MCF 10A (cell line): ENCODE measurements at places on chromosomes 11 and 22. TPM values are rescaled to one million over a fixed set of nuclear protein-coding genes. Genes with fewer than 3 reads are reported as not detected.

DNA sequence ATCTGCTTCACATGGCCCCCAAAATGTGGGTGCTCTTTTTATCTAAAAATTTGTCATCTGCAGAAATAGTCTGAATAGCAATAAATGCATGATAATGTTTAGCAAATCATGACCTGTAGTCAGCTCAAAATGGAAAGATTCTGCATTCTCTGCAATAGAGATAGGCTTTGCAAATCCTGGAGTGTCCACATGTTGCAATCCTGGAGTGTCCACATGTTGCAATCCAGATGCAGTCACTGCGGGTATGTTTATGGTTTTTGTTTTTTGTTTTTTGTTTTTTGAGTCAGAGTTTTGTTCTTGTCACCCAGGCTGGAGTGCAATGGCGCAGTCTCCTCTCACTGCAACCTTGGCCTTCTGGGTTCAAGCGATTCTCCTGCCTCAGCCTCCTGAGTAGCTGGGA lies 20.2 kb upstream of the LRRC32 start:
- peak; percentile 71 for DNase-seq
- H3K4me3 ChIP-seq: no peak overlapping the region
- peak overlapping the region; percentile 39 for H3K27ac ChIP-seq
- no peaks in the 10 kb centered on the region for H3K36me3 ChIP-seq
- no peaks in the 10 kb centered on the region for H3K27me3 ChIP-seq

Gene MRGPRX4
- not detected in 2 replicates for total RNA-seq

GRCh38 chr11:12160680-12161079 lies 50.3 kb downstream of the MICAL2 start:
- DNase-seq: no peak
- peak overlapping the region; percentile 85 for H3K27ac ChIP-seq
- no peaks in the 10 kb centered on the region for H3K27me3 ChIP-seq

DNA sequence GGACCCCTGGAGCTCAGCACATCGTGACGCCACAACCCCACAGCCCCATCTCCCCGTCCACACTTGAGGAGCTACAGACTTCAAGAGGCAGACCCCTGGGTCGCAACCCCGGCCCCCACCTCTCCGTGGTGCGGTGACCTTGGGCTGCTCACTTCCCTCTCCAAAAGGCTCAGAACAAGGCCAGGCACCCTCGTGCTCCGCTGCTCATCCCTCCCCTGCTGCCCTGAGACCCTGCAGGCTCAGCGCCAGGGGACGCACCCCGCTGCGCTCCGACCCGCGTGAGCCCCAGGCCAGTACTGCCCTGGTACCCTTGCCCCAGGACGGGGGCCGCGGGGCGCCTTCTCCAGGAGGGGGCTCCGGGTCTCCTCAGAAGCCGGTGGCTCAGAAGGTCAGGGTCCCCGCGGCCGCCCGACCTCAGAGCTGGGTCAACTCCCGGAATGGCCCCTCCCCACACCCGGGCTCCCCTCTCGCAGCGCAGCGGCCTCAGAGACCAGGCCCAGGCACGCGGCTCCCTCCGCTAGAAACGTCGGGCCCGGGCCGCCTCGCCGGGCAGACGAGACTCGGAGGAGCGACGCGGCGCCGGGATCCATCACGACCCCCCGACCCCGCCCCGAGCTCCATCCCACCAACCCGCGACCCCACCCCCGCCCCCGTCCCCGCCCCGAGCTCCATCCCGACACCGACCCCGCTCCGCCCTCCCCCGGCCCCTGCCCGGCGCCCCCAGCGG lies 563 bp downstream of the GATD1 start:
- DNase-seq: no peak
- peaks cover 38% of the 10 kb centered on the region for H3K36me3 ChIP-seq
- peaks cover 11% of the 10 kb centered on the region for H3K4me1 ChIP-seq

Gene ZNHIT2
- 22.0 and 23.6 TPM in 2 replicates for total RNA-seq

- no peak overlapping the region for H3K27ac ChIP-seq
- peaks cover 11% of the 10 kb centered on the region for H3K4me1 ChIP-seq
- H3K4me3 ChIP-seq: no peak overlapping the region
- H3K36me3 ChIP-seq: peaks cover 92% of the 10 kb centered on the region
- H3K27me3 ChIP-seq: no peaks in the 10 kb centered on the region
- DNase-seq: no peak
These were observed 7.5 kb downstream of the CAPN1 start for GRCh38 chr11:65189191-65189590.

DNA sequence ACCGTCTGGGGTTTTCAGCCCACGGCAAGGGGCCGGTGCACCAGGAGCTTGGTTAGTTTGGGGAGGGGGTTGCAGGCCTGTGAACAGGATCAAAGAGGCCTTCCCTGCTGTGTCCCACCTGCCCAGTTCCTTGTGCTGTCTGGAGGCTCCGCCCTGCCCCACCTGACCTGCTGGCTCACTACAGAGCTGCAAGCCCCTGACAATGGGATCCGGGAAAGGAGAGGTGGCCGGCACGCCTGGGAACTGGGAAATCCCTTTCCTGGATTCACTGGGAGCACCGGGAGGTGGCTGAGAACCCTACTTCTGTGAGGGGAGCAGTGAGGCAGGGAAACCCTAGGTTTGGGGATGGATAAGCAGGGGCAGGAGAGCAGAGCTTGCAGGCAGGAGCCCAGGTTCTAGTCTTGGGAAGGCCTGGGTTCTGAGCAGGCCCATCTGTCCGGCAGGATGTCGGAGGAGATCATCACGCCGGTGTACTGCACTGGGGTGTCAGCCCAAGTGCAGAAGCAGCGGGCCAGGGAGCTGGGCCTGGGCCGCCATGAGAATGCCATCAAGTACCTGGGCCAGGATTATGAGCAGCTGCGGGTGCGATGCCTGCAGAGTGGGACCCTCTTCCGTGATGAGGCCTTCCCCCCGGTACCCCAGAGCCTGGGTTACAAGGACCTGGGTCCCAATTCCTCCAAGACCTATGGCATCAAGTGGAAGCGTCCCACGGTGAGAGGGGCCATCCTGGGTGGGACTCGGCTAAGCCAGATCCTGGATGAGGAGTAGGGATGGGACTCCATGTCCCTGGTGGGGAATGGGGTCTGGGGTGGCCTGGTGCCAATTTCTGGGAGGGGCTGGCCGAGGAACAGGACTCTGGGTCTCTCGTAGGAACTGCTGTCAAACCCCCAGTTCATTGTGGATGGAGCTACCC lies 786 bp downstream of the CAPN1 start:
- H3K36me3 ChIP-seq: peaks cover 46% of the 10 kb centered on the region
- peak; percentile 52 for DNase-seq
- peak overlapping the region; percentile 88 for H3K27ac ChIP-seq
- H3K27me3 ChIP-seq: no peaks in the 10 kb centered on the region

DNA sequence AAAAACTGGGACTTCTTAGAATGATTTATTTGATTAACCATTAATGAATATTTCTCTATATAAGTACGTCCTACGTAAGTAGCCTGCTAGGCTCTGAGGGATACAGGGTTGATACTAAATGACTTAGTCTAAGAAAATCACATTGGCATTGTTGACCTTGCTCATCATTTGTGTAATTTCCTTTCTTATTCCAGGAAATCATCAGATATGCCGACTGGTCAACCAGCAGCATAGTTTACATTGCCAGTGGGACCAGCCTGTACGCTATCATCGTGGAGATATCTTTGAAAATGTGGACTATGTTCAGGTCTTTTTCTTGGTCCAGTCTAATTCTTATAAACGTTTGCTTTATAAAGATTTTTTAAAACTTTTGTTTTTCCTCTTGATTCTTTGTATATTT lies 42.5 kb downstream of the TTC17 start:
- H3K4me3 ChIP-seq: no peak overlapping the region
- DNase-seq: no peak
- no peak overlapping the region for H3K27ac ChIP-seq
- H3K36me3 ChIP-seq: peaks cover 86% of the 10 kb centered on the region

- H3K27ac ChIP-seq: peak overlapping the region; percentile 19
- DNase-seq: peak; percentile 85
- H3K36me3 ChIP-seq: peaks cover 13% of the 10 kb centered on the region
- no peak overlapping the region for H3K4me3 ChIP-seq
These were observed 48.8 kb downstream of the MN1 start for GRCh38 chr22:27752771-27753170.

DNA sequence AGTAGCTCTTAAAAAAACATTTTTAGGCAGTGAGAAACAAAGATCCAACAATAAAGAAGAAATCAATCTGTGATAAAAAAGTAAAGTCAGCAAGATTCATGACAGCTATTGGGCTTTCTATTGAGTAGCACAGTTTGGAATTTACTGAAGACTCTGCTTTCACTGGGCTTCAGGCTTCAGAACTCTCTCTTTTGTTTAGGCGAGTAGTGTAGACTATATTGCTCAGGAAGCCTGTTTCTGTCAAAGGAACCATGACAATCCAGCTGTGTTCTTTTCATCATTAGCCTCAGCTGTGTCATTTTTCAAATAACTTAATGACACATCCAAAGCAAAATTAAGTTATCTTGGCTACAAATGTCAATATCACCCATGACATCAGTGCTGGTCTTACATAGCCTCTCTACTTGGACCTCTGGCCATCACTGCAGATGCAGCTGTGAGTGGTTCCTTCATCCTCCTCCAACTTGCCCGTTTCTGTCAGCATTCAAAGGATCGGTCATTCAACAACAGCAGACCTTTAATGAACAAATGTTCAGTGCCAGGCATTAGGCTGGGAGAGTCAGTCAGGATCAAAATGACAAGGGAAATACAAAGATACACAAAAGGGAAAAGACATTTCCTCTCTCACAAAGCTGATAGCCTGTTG lies 332.8 kb upstream of the MTNR1B start:
- no peaks in the 10 kb centered on the region for H3K27me3 ChIP-seq
- H3K27ac ChIP-seq: no peak overlapping the region
- H3K4me3 ChIP-seq: no peak overlapping the region
- no peaks in the 10 kb centered on the region for H3K4me1 ChIP-seq

Gene ARHGAP42
- 2.5 and 2.7 TPM in 2 replicates for total RNA-seq

DNA sequence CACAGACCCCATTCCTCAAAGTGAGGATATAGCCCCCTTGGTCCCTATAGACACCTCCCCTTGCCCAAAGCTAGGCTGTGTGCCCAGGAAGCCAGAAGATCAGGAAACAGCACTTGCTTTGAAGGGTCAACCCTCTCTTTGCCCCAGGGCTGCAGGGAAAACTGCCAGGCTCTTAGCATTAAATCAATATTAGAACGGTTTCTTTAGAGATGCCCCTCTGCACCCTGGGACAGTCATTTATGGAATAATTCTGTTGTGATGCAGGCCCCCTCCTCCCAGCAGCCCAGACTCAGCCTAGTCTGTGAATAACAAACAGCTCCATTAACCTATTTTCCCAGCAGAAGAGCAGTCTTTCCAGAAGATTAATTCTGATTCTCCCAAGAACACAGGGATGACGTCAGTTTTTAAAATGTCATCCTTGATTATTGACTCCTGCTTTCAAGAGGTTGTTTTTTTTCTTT lies 11.6 kb upstream of the CAPN5 start:
- H3K27me3 ChIP-seq: peaks cover 13% of the 10 kb centered on the region
- no peaks in the 10 kb centered on the region for H3K36me3 ChIP-seq
- no peak overlapping the region for H3K4me3 ChIP-seq
- DNase-seq: no peak

DNA sequence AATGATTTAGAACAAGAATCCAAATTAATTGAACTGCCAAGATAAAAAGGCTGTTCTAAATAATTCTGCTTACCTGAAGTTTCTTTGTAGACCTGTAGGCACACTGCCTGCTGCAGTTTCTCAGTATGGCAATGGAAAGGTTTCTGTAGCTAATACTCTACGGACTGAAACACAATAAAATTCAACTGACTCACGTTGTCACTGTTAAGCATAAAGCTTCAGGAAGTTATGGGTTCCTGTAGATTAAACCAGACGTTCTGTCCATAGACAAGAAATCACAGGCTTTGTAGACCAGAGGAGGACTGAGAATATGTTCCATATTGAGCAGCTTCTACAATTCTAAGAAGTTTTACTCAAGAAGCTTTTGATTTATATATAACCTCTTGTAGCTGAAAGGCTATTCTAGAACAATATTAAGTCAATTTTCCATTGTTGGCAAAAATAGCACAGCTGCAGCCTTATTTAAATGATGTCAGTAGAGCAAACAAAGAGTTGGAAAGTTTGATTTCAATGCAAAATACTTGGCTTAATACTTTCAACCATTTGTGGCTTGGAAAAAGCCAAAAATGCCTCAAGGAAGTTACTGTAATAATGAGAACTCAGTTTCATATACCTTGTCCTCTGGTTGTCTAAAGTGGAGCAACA lies at the start of gene GLYATL2:
Gene GLYATL2, minus strand, starts transcription at position 344 of the 645 bp plus-strand sequence. CDS start 5,092 bp downstream, outside the sequence.
- no peak within 1 kb of the TSS for H3K4me3 ChIP-seq
- no peak within 1 kb of the TSS for H3K27ac ChIP-seq
- no peaks in the 10 kb centered on the region for H3K27me3 ChIP-seq
- DNase-seq: no peak
- H3K4me1 ChIP-seq: no peaks in the 10 kb centered on the region

DNA sequence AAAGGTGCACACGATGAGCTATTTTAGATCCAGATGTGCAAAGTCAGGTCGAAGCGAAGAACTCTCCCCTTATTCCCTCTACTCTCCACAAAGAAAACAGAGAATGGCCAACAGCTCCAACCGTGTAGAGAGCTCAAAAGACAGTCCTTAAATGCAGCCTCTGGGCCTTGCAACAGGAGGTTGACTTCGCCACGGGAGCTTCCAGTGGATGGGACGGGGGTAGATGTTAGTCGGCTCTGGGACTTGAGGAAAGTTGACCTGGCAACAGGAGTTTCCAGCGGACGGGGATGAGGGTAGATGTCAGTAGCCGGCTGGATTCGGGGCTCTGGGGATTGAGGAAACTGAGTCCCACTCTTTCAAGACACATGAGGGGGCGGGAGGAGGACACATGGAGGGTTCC lies 450.4 kb downstream of the BRD1 start:
- no peak overlapping the region for H3K4me3 ChIP-seq
- no peak for DNase-seq
- no peaks in the 10 kb centered on the region for H3K4me1 ChIP-seq

GRCh38 chr11:122656631-122657101 lies 1.1 kb downstream of the UBASH3B start:
- no peak for DNase-seq
- peak overlapping the region; percentile 77 for H3K4me3 ChIP-seq
- H3K36me3 ChIP-seq: no peaks in the 10 kb centered on the region
- H3K27me3 ChIP-seq: no peaks in the 10 kb centered on the region
- H3K4me1 ChIP-seq: peaks cover 10% of the 10 kb centered on the region
